Fibroblast of upper back skin (primary cell): ENCODE measurements at places on chromosomes 3 and 15.

DNA sequence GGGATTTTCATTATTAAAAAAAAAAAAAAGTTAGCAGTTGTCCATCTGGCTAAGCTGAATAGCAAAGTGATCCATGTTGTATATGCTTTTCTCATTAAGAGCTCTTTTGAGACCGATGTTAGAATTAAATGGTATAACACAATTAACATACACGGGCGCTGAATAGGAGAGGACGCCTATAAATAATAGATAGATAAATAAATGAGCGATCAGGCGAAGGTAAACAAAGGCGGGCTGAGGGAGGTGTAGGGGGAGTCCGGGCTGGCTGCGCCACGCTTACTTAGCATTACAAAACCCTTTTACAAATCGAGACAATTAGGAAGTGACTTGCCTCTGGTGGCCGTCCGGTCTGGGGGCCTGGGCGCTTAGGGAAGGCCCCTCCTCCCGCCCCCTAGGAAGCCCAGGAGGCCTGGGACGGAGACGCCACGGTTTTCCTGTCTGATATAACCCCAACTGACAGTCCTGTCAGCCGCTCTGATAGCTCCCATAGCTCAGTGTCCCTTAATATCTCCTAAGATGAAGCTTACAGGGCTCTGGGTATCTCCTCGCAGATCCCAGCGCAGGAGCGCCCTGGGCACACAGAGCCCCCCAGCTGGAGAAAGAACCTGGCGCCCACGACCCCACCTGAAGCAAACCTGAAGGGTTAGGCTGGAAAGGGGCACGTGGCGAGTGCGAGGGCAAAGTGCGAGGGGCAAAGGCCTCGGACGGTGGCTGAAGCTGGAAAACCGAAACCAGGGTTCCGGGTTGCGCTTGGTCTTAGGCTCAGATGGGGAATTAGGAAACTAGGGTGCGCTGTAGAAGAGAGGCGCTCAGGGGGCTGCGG is 3.6 kb downstream of the SOX14 start:
- DNase-seq, result no peak

DNA sequence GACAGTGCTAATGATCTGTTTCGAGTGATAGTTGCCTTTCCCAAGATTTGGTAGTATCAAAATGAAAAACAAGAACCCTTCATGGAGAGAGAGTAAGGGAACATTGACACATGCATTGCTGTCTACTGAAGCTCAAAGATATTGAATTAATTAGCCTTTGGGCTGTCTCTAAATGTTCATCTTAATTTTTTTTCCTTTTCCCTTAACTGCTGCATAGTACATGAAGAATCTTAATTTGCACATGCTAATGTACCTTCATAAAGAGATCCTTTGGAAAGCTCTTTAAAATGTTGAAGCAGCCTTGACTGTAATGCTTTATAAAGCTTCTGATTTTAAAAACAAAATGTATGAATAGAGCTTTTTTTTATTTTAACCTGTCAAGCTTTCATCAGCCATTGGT is 452.2 kb downstream of the TUSC7 start:
- no peak for DNase-seq

DNA sequence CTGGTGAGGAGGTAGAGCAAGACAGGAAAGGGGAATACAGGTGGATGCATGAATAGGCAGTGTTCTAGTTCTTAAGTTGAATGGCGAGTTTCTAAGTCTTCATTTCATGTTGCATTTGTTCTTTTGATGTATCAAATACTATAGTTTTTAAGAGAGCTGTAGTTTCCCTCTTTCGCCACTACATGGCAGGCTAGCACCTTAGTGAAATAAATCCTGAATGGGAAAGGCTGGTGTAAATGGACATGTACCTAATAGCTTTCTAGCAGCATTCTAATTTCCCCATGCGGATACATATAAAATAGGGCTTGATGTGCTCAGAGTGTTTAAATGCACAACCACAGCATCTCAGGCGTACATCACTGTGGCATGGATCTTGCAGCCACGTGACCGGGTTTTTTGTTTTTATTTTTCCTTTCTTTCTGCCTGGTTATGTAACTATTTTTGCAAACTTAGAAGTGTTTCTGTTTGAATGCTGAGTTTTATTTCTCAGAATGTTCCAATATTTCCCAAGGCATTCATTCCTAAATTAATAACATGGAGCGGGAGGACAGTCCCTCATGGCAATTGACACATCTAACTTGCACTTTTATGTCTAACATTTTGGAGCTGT is 23.5 kb upstream of the CLN6 start:
- peak; percentile 81 for DNase-seq

DNA sequence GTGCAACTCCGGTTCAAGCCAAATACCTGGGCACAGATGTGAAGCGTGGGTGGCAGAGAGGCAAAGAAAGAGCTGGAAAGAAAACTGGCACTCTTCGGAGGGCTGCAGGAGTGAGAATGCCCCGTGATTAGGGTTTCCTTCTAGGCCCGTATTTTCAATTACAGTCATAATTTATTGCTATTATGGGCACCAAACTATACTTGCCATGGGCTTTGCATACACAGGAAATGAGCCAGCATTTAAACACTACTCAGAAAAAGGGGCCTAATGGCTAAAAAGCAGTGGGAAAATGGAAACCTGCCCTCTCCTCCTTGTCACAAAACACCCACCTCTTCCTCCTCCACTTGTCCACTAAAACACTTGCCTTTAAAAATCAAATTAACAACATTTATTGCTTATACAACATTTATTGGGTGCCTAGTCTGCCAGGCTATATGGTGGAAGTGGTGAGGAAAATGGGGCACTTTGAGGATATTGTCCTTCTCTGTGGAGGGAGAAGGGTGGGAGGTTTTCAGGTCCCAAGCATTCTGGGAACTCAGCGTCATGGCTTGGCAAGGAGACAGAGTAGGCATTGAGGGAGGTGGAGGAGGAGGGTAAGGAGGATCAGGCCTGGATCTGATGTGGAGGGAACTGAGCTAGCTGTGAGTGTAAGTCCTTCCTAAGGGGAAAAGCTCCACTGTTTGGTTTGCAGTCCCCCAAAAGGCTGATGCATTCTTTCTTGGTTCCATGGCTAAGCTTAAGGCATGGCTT is 160.9 kb downstream of the SLCO3A1 start:
- DNase-seq, result no peak

- DNase-seq, result no peak
Observed at GRCh38 chr3:186152361-186152798, 43.5 kb upstream of the ETV5 start.

GRCh38 chr3:1380926-1381646 is 288.3 kb downstream of the CNTN6 start:
- DNase-seq, result no peak

- no peak for DNase-seq
Observed at GRCh38 chr3:144049374-144049773, 77.8 kb downstream of the DIPK2A start.

- no peak for DNase-seq
Observed at GRCh38 chr3:190352861-190353457, 30.7 kb upstream of the CLDN1 start.
